AG08395 (cell line): ENCODE measurements at places on chromosomes 3 and 15.

GRCh38 chr15:78083687-78084448 is 6.4 kb upstream of the TBC1D2B start:
- no peak for DNase-seq

DNA sequence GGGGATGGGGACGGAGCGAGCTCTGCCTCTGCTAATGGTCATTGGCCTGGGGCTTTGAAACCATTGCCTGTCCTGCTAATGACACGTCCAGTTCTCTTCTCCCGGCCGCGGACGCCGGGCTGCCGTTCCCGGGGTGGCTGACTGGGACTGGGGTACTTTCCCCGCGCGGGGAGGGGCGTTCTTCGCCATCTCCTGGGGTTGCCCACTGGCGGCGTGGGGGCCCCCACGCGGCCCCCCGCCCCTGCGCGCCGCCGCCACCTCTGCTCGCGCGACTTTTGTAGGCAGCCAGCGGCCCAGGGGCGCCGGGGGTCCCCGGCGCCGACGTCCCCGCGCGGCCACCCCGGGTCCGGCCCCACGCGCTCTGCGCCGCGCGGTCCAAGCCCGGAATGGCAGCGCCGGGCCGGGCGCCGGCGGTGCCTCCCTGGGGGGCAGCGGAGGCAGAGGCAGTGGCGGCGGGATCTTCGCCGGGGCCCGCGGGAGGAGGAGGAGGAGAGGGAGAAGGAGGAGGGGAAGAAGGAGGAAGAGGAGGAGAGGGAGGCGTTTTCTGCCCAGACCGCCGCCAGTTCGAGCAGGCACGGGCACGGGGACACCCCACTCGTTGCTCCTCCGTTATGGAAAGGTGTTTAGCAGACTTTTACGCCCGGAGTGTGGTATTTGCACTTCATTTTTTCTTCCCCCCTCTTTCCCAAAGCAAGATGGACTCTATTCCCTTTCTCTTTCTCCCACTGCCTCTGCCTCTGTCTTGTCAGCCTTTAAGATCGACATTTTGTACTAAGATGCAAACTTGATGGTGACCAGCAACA is 2.3 kb downstream of the BBX start:
- peak; percentile 18 for DNase-seq

- no peak for DNase-seq
Observed at GRCh38 chr15:38300395-38300794, 47.8 kb downstream of the SPRED1 start.

DNA sequence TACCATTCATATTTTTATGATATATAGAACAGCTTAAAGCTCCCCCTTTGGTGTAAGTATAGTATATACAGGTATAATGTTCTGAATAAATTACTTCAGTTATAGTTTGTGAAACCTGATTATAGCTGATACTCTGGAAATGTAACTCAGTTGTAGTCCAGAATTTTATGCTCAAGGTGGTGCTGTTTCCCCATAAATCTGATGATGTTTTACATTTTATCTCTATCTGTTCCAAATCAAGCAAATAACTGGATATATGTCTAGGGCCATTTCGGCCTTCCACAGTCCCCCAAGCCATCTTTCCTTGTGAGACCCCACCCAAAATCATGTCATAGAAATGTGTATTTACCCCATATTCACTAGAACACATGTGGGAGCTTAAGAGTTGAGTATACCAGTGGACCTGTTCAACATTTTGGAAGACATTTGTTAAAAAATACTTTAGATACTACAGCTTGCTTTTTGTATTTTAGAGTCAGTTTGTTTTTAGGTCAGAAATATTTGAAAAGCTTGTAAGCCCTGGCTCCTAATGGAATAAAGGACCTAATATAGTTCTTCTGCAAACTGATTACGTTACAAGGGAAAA is 107.1 kb downstream of the ATG7 start:
- DNase-seq: peak; percentile 56

- no peak for DNase-seq
Observed at GRCh38 chr3:59367150-59367549, 317.3 kb upstream of the CFAP20DC start.
